Erythroblast (primary cell): ENCODE measurements at places on chromosomes 12 and 14.
A peak's percentile ranks its signal among the peaks of the same experiment; 100 is the strongest.

- DNase-seq = no peak
These were observed 33.2 kb downstream of the SAMD4A start for GRCh38 chr14:54599966-54600716.

DNA sequence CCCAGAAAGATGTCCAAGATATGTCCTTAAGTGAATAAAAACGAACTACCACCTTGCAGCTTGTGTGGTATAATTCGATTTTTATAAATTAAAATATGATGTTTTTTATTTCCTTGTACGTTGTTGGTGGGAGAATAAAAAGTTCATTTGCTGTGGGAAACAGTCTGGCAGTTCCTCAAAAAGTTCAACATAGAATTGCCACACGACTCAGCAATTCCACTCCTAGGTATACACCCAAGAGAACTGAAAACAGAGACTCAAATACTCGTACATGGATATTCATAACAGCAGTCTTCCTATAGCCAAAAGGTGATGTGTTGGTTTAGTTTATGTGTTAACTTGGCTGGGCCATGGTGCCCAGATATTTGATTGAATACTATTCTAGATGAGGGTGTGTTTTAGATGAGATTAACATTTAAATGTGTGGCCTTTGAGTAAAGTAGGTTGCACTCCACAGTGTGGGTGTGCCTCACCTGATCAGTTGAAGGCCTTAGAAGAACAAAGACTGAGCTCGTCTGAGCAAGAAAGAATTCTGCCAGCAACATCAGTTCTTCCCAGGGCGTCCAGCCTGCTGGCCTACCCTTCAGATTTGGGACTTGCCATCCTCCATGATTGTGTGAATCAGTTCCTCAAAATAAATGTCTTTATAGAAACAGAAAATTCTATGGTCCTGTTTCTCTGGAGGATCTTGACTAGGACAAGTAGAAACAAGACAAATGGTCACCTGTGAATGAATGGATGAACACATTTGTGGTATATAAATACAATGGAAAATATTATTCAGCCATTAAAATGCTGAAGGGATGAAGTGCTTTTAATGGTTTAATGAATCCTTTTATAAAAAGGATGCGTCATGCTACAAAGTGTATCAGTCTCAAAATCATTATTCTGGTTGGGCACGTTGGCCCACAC is 5.1 kb upstream of the DENR start:
- DNase-seq = no peak

- no peak for DNase-seq
These were observed 6.9 kb downstream of the TNFAIP2 start for GRCh38 chr14:103130017-103130764.

DNA sequence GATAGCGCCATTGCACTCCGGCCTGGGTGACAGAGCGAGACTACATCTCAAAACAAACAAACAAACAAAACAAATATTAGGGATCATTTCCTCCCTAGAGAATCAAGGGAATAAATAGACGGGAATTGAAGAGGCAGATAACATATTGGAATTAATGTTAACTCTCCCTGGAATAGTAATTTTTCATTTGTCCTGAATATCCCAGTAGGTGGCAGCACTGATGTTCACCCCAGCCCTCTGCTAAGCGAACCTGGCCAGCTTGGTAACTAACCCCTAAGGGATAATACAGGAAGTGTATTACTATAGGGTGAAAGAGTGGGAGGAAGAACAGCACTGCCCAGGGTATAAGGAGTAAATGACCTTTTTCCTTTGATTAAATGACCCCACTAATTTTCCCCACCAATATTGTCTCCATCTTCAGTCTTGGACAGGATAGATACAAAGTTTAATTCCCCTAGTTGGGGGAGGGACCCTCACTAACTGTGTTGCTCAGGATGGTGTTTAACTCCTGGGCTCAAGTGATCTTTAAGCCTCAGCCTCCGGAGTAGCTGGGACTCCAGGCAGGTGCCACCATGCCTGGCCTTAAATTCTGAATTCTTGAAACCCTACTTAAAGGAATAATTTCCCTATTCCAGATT is 40.5 kb downstream of the SLC2A14 start:
- DNase-seq = peak; percentile 70

DNA sequence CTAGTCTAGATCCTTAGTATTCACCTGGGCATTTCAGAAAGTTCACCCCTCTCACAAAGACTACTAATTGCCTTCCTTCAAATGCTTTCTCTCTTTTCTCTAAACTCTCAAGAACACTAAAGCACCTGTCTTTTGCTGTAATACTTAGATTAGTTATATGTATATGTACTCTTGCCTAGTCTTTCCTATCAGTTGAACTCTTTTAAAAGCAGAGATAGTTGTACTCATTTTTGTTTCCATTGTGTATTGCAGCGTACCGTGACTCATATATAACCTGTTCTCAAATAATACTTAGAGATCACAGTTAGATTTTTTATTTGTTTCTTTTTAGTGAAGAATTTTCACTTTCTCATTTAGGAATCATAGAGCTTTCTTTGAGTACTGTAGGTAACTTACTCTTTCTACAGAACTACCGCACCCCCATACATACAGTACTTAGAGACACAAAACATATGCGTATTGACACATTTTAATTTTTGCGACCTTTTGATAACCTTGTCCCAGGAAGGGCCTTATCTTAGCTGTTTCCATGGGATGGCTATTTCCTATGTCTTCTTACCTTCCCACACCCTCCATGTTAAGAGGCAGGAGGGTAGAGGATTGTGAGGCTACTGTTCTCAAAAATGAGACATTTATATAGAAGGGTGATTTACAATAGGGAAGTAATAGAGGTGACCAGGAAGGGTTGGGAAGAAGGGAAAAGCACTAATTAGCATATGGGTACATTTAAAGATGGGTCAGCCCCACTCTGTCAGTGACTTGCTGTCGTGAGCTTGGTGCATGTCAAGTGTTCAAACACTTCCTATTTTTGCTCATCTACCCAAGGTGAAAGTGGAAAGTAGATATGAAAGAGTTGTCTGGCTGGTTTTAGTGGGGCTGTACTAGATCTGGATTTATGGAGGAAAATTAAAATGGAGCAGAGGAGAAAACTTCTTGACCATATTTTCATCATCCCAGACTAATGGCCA is 74.3 kb downstream of the PLEKHA5 start:
- no peak for DNase-seq

DNA sequence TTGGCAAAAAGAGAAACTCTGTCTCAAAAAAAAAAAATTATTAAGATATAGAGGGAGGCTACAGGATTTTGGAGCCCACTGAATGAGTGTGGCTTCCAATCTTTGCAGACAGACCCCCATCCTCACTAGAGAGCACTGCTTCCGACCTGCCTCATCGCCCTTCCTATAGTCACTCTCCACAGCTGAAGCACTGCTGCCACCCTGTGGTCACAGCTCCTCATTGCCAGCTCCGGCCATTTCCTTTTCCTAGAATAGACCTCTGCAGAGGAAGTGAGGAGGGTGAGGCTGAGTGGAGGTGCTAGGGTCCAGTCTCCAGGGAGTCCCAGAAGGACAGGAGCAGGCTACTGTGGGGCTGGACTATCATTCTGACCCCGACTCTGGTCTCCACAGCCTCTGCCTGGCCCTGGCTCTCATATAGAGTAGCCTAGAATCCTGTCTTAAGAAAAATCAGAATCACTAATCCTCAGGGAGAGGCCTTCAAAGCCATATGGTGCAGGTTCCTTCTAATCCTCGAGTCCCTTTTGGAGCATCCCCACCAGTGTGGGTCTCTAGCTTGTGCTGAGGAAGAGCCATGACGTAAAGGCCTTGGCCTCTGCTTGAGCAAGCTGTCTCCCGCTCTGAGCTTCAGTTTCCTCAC is 1.4 kb upstream of the NPFF start:
- peak; percentile 76 for DNase-seq

GRCh38 chr12:8912914-8913313 is 1.4 kb upstream of the PHC1 start:
- peak; percentile 7 for DNase-seq

DNA sequence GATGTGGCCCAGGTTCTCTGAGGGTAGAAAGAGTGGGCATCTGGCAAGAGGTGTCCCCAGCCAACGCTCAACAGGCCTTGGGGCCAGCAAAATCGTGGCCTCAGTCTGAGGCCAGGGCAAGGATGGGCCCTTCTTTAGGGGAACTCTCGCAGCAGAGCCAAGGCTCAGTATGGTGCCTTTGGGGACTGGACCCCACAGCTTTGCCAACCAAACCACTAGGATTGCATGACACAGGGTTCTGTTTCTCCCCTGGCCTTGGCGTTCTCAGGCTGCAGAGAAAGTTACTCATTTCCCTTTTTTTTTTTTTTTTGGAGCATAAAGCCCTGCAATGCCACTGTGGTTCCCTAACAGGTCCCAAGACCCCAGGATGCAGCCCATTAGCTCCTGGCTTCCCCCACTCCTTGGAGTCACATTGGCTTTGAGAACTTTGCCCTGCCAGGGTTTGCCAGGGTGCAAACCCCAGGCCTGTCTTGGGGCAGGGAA is 100.6 kb downstream of the LGMN start:
- DNase-seq = no peak

DNA sequence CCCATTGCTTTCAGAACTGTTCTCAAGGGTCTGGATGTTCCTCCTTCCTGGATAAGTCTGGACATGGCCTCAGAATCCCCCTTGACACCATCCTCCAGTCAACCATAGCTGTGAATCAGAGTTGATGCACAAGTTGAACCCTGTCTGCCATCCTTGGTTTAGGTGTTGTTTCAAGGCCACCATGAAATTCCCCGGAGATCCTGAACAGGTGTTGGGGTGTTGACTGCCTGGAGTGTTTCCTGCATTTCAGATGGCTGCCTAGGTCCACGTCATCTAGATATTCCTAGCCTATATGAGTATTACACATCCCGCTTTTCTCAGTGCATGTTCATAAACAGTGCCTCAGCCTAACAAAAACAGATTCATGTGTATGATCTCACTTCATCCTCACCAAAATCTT is 86.7 kb upstream of the PWP1 start:
- DNase-seq = no peak

GRCh38 chr14:92750994-92751400 is 2.6 kb upstream of the LGMN start:
- no peak for DNase-seq

DNA sequence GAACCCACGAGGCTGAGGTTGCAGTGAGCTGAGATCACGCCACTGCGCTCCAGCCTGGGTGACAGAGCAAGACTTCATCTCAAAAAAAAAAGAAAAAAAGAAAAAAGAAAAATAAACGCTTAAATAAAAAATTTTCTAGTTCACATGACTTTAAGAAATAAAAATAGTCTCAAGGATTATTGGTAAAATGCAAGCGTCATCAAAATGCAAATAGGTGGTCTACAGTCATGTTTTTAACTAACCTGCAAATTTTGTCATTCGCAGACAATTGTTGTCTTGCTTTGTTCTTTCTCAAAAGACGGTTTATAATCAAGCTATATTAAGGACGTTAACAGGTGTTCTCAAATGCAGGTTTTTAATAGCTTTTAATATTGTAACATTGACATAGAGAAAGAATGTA is 22.4 kb downstream of the TXNRD1 start:
- DNase-seq = no peak

DNA sequence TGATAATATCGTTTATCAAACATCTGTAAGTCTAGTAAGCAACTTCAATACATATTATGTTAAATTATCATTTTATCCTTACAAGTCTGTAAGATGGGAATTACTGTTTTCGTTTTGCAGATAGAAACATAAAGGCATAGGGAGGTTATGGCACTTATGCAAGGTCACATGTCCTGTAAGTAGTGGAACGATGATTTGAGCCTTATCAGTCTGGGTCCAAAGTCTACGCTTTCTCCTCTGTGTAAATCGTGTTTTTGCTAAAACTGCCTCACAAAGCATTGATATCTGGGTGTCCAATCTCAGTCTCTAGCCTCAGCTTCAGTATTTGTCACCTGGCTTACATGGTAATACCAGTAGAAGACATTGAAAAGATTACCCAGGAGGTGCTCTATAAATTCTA is 174.9 kb upstream of the RASSF8 start:
- DNase-seq = no peak

- DNase-seq = peak; percentile 97
These were observed at the start of gene GOLGA3 for GRCh38 chr12:132828706-132829534. Gene GOLGA3 (minus strand): TSS chr12:132828869. CDS start chr12:132822128, 6,741 bp downstream.

DNA sequence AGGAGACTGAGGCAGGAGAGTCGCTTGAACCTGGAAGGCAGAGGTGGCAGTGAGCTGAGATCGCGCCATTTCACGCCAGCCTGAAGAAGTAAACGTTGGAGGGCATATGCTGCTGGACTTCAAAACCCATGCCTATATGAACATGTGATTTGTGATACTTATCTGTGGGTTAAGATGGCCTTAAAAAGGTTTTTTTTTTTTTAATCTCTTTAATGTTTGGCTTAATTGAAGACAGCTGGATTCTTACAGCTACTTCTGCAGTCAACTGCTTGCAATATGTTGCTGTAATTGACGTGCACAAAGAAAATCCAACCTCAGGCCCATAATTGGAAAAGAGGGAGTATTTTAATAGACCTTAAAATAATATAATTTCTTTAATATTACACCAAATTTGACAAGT is 1.5 kb upstream of the B3GNT4 start:
- DNase-seq = no peak

DNA sequence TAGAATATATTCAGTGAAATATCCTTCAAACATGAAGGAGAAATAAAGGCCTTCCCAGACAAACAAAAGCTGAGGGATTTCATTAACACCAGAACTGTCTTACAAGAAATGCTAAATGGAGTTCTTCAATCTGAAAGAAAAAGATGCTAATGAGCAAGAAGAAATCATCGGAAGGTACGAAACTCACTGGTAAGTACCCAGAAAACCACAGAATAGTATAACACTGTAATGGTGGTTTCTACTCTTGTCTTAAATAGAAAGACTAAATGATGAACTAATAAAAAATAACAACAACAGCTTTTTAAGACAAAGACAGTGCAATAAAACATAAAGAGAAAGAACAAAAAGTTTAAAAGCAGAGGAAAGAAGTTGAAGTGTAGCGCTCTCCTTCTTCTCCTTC is 18.7 kb upstream of the RNF212B start:
- no peak for DNase-seq

DNA sequence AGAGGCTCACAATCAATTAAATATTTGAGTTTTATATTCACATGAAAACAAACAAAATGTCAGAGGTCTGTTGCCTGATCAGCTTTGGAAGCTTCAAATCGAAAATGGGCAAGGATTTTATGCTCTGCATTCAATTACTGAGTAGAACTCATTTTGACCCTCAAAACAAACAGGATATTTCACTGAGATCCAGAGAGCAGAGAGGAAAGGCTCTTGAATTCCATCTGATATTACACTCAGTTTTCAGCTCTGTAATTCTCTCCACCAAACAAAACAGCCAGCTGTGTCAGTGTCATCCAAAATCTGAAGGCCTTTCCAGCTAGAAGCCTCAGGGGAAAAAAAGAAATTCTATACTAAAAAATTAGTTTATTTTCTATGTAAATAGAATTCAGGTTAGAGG is 128.6 kb upstream of the FLRT2 start:
- no peak for DNase-seq

DNA sequence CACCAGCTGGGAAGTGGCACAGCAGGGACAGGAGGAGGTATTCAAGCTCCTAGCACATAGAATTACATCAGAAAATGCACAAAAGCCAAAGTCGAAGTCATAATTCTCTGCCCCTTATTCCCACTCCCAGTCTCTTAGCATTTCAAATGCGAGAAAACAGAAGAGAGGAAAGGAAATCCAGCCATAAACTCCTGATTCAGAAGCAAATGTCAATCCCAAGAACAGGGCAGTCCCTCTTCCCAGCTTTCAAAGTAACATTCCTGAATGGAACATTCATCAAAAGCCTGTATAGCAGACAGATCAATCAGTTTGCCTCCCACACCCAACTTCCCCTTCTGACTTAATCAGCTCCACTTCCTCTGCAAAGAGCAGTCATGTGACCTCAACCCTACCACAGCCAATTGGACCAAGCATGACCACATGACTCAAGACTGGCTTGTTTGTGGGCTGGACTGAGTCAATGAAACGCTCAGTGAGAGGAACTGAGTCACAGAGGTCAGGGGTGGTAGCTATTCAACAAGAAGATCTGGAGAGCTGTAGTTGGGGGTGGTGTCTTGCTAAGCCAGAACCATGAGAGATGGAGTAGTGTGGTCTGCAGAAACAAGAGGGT is 41.4 kb upstream of the TUNAR start:
- DNase-seq = no peak
